A673 (cell line): ENCODE measurements at places on chromosomes 16 and 17. TPM values are rescaled to one million over a fixed set of nuclear protein-coding genes. Genes with fewer than 3 reads are reported as not detected.

The SLC35G6 gene
- not detected in 2 replicates for total RNA-seq

The CCDC102A gene
- 10.1 and 10.3 TPM in 2 replicates for total RNA-seq

- no peak for DNase-seq
Measured at GRCh38 chr17:34368946-34369500, 6.0 kb upstream of the CCL1 start.

- DNase-seq: peak; percentile 65
Measured at GRCh38 chr16:69131167-69131838, 1.1 kb downstream of the CHTF8 start.

- no peak for DNase-seq
Measured at GRCh38 chr17:61678339-61678738, 87.3 kb upstream of the NACA2 start.

DNA sequence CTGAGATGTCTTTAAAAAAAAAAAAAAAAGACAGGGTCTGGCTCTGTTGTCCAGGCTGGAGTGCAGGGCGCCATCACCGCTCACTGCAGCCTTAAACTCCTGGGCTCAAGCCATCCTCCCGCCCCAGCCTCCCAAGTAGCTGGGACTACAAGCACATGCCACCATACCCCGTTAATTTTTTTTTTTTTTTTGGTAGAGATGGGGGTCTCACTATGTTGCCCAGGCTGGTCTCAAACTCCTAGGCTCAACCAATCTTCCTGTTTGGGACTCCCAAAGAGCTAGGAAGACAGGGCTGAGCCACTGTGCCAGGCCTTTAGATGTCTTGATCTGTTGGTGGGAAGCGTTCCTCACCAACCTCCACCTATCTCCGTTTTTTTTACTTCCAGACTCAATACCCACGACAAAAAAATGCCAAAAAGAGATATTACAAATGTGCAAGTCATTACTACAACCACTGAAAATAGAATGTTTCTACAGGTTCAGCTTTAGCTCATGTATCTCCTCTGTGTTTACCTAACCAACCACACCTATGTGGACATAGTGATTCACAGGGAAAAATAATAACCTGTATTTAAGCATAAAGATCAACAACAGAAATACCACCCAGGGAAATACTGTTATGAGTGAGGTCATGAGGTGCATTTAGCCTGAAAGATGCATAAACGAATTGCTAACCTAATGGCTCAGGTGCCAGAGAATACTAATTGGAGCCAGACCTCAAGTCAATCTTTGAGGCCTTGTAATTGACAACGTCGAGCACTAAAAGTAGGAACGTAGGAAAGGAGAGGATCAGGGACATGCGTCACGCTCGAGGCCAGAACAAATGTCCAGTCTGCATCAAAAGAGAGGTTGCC is 22.6 kb downstream of the NACA2 start:
- no peak for DNase-seq

- no peak for DNase-seq
Measured at GRCh38 chr16:85637061-85637807, 24.1 kb downstream of the GSE1 start.

DNA sequence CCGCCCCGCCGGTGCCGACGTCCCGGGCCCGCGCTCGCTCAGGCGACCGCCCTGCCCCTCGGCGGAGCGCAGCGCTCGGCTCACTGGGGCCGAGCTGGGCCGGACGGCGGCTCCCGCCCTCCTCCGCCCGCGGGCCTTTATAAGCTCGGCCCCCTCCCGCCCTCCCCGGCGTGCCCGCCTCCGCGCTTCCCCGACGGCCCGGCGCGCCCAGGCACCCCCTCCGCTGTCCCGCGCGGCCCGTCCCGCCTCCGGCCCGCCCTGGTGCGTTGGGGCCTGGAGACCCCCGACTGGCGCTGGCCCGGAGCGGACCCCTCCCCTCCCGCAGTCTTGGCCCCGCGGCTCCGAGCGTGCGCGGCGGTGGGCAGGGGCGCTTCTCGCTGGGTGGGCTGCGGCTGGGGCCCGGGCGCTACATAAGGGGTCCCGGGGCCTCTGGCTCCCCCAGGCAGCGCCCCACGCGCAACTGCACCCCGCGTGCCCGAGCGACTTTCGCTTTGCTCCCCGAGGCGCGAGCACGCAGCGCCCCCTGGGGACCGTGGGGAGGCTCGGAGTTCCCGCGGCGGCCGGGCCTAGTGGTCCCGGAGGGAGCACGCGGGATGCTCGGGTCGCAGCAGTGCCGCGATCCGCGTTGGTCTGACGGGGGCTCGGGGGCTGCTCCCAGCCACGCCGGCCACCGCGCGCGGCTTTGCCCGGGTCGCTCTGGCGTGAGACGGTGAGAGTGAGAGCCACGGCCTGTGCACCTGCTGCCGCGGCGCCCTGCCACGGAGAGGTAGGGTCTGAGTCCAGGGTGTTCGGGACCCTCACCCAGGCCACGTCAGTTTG is at the start of gene PIEZO1:
Gene PIEZO1, minus strand, starts transcription at position 115 of the 819 bp plus-strand sequence. CDS start 256 bp downstream, outside the sequence.
- peak; percentile 83 for DNase-seq

GRCh38 chr17:56902348-56902747 is 11.5 kb downstream of the TRIM25 start:
- DNase-seq: peak; percentile 56

DNA sequence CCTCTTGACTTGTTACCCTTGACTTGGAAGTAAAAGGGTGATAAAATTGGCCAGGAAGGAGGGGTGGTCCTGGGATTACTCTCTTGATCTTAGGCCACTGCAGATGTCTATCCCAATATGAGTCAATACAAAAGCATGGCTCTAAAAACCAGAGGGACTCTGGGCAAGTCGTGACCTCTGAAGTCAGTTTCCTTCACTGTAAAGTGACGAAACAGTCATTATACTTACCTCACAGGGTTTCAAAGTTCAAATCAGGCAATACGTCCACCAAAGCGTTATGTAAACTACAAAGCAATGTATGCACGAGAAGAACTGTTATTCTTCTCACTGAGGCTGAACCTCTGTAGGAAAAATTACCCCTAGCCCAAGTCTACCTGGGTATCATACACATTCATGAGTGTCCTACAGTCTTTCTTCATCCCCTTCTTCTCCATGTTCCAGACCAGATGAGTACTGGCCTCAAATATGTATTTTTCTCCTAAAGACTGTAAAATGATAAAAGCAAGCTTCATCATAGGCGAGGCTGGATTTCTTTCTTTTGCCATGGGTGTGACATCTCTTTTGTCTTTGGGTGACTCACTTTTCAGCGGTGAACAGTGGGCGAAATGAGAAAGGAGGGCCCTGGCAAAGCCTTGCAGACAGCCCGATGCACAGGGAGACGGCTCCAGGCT is 34.5 kb upstream of the CLEC18B start:
- DNase-seq: no peak

GRCh38 chr16:64914-65255 is 7.5 kb downstream of the RHBDF1 start:
- no peak for DNase-seq

GRCh38 chr17:40577611-40578065 is 12.4 kb upstream of the CCR7 start:
- DNase-seq: no peak

The PITPNC1 gene
- 34.2 and 35.5 TPM in 2 replicates for total RNA-seq
